ENCODE measurements at places on chromosomes 13 and 19.

DNA sequence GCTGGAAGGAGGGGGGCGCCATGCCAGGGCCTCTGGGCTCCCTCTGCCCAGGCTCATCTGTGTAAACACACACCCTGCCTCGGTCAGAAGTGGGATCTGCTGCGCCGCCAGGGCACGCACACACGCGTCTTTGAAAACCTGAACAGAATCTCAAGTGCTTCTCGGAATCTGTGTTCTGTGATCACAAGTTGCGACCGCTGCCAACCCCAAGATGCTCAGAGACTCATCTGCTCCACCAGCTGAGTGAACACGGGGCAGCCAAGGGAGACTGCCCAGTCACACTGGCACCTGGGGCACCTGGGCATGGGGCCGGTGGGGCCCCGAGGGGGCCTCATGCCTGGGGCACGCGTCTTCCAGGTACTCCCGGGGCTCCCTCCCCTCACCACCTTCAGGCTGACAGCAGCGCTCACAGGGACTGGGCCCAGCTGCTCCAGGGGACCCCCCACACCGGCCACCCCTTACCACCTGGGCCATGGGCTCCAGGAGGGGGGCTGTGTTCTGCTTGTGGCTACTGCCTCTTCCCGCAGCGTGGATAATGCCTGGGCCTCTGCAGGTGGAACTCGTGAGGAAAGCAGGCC lies 59.0 kb downstream of the KLF2 start:
- DNase-seq = no peak

- DNase-seq = no peak
Measured at GRCh38 chr13:77535448-77535847, at the start of gene SCEL. Gene SCEL, plus strand, starts transcription at chr13:77535706. Its CDS starts 20,170 bp downstream, at chr13:77555876.

DNA sequence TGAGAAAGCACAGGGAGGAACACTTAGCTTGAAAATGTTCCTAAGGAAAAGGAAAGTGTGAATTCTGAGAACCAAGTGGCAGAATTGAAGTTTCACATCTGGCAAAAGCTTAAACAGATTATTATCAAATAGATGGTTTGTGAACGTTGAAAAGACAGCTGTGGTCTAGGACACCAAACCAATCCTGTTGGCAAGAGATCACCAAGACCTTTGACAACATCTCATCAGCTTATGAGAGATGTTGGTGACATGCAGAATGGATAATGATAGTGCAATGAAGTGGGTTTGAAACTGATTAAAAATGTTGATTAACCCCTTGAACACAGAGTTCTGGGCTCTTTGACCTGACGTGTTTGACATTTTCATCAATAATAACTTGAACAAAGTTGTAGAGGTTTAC lies 74.6 kb upstream of the GPR183 start:
- peak; percentile 2 for DNase-seq

DNA sequence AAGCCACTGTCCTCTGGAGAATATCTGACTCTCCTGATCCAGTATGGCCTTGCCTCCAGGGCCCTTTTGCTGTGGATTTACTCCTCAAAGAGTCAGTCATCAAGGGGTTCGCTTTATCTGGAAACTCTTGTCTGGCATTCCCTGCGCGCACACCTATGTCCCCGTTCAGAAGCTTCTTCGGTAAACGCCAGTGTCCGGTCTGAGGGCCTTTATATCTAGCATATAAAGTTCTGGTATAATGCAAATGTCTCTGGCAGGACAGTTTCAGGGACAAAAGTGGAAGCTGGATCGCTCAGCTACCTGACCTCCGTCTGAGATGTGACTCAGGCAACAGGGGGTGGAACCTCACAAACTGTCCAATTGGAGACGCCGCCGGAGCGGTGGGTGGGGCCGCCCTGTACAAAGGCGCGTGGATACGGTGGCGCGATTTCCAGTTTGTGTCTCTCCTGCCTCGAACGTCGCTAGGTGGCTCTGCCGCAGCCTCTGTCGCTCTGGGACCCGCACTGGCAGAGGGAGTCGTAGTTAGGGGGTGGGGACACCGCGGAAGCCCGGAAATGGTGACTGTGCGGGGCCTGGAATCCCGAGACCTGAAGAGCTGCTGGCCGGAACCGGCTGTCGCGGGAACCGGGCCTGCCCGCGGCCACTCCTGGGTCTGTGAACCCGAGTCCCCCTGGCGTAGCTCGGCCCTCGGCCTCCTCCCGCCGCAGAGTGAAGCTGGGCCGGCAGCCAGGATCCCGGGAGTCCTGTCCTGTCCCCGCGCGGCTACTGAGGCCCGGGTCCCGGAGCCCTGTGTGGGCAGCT lies 10.6 kb upstream of the ZNF709 start:
- DNase-seq = peak; percentile 95

DNA sequence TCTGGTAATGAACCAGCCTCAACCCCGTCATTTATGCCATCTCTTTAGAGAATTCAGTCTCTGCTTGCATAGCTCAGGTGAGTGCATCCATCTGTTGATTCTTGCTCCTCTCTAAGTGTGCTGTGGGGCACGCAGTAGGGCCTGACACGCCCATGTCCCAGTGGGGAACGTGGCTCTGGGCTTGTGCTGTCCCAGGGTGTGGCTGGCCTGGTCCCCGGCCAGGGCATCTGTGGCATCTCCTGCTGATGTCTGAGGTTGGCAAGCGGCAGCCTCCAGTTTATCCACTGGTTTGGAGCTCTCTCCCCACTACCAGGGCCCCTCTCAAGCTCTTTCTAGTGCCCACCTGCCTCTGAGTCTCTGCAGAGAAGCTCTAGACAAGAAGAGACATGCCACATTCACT lies 146.6 kb upstream of the GJB6 start:
- no peak for DNase-seq

DNA sequence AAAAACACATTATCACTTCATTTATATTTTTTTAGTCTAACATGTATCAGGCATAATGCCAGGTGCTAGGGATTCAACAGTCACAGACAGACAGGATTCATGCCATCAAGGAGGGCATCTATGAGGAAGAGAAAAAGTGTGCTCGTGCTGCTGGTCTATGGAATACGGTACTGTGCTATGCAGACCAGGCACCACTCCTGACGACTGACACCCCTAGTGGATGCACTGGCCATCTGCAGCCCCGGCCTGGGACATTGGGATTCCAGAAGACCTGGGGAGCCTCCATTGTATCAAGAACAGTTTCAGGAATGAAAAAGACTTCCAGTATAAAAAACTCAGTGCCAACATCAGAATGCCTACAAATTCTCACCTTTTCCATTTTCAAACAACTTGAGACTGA lies 94.0 kb downstream of the KLF12 start:
- DNase-seq = peak; percentile 47

DNA sequence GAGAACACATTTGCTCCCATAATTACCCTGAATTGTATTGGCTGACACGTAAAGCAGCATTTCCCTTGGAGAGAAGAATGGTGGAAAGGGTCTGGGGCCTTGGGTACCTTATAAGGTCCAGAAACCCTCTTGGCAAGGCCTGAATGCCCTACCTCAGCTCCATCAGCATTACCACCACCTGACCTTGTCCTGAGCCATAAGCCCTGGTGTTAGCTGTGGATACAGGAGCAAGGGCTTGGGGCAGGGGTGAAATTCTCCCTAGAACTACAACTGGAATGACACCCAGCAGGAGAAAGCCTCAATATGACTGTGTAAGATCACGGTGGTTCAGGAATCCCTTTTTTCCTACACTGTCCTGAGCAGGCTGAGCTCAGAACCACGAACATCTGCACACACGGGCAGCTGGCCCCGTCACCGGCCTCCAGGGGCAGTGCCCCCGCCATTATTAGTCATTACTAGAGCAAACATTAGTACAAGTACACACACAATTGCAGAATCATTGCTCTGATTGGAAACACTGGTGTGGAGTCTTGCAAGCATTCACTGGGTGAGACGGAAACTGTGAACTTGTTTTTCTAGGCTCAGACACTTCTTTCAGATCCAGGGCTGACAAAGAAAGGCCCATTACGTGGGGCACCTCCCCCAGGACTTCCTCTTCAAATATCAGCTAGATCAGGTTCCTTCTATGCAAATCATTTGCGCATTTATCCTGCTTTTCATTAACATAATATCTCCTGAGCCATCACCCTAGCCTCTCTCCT lies 26.8 kb upstream of the MTIF3 start:
- DNase-seq = peak; percentile 31

DNA sequence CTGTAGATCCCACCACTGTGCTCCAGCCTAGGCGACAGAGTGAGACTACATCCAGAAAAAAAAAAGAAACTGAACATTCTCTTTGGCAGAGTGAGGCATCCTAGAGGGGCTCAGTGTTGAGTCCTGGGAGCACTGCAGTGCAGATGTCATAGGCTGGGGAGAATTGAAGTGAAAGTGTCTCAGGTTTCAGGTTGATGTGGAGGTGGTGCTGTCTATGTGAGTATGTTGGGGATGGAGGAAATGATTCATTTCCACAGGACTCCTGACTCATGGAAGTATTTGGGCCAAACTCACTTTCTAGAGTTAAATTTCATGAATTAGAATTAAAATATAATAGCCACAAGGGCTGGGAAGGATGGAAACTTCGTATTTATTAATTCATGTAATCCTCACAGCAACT lies 134.4 kb upstream of the TSC22D1 start:
- DNase-seq = no peak

GRCh38 chr13:80618781-80619180 lies 277.9 kb upstream of the SPRY2 start:
- DNase-seq = no peak

GRCh38 chr13:101065329-101065728 lies 351.0 kb downstream of the NALCN start:
- no peak for DNase-seq

DNA sequence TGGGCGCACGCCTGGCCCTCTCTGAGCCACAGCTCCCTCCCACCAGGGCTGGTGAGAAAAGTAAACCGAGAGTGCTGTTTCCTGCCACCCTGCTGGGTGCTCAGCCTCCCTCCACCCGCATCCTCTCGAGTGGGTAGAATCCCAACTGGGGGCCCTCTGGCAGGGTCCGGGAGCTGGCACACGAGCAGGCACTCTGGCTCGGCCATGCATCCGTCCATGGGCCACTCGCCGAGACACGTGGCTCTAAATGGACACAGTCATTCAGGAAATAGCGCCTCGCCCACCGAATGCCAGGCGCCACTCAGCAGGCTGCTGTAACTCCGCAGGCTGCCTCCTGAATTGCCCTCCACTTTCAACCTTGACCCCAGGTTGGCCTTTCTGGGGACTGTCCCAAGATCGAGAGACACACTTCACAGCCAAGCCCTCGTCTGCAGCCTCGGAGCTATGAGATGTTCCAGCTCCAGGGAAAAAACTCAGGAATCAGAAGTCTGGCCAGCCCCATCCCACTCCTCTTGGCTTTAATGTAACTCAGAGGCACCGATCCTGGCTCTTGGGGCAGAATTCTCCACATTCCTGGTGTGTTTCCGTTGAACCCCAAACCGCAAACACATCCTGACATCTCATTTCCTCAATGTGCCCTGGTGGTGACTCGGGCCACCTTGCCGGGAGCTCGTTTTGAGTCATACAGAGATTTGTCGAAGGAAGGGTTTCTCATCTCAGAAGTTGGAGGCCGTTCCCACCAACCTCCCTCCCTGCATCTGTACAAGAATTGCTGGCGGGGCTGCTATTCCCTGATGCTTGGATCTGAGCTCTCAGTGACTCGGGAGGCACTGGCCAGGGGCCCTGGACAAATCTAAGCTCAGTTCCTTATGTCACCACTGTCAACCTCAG lies 14.1 kb downstream of the KLF2 start:
- DNase-seq = peak; percentile 72

DNA sequence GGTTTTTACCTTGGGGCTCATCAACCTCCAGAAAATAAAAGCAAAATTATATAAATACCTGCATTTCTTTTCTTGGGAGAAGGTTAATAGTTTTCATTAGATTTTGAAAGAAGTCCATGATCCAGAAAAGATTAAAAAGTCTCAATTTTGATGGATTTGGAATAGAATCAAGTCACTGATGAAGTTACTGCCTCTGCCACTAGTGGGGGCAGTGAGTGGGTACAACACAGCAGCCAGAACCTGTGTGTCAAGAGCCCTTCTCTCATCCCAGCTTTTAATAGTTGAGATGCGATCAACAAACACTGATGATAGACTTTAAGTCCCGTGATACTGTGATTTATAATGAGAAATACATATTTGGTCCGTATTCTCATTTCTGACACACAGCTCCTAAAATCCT lies 686.7 kb downstream of the DIAPH3 start:
- no peak for DNase-seq

DNA sequence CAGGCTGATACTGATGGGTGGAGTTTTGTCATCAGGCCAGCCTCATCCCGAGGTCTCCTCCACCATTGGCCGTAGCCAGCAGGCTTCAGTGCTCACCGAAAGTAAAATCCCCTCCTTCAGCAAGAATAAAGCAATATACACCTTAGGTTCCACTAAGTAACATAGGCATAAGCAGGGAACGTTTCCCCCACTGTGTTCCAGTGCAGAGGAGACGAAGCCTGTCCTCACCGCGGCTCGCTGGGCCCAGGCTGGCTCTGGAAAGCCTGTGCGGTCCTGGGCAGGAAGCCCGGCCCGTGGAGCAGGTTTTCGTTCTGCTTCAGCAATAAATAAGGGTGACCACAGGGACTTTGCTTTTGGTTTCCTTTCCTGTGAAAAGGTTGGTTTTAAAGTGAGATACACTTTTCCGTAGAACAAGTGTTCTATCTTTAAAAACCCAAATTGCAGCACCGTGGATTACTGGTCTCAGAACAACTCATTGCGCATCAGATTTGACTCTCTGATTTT lies 16.3 kb upstream of the TEX29 start:
- no peak for DNase-seq

Measured in CD4-positive, alpha-beta T cell treated with Interleukin-17A for 4 hours (primary cell).